ENCODE measurements at places on chromosomes 11 and 22. TPM values are rescaled to one million over a fixed set of nuclear protein-coding genes. Genes with fewer than 3 reads are reported as not detected.

The ACRV1 gene
- not detected for total RNA-seq

The SMC1B gene
- total RNA-seq = not detected

The SYNGR1 gene
- total RNA-seq = 12.5 TPM

The SYT12 gene
- total RNA-seq = not detected

The PATE4 gene
- not detected for total RNA-seq

Measured in K562 (cell line).